ENCODE measurements at places on chromosomes 4 and X. TPM values are rescaled to one million over a fixed set of nuclear protein-coding genes. Genes with fewer than 3 reads are reported as not detected.

Gene DGKK
- total RNA-seq, result not detected

Gene PABPC5
- total RNA-seq, result not detected

DNA sequence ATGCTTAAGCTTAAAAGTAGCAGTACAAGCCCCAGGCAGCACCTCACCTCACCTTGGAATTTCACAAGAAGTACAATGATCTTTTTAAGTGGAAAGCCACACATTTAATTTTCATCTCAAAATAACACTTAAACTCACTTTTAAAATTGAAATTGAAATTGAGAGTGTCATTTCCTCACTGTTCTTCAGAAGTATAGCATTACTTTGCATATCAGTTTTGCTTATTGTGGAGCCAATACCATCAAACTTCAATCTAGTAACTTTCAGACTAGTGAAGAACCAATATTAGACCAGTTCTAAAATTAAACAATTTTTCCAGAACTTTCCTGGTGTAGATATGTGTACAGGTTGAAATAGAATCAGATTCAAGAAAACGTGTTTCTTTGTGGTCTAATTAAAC is 242.4 kb downstream of the NDST4 start:
- no peak for DNase-seq

DNA sequence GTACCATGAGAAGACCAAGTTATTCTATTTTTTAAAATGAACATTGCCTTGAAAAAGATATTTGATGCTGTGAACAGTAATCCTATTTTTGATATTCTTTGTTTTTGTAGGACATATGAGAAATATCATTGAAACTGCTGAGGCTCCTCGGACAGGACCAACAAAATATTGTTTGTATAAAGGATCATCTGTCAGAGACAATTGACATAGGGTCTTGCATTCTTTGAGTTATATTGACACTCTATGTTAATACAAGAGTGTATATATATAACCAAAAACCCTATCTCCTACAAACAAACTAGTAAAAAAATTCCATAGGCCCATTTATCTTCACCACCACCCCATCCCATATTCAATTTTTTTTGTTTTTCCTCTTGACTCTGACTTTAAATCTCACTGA is 222.7 kb downstream of the DACH2 start:
- no peak for DNase-seq

DNA sequence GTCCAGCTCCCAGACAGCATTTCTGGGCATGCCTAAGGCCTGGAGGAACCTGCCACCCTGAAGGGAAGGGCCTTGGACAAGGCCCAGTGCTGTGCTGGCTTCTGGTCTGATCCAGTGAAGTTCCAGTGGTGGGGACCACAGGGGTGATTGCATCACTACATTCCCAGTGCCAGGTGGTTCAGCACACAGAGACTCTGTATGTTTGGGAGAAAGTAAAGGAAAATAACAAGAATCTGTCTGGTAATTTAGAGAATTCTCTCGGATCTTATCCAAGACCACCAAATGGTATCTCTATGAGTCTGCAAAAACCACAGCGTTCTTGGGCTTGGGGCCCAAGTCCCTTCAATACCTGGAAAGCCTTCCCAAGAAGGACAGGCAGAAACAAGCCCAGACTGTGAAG is 131.8 kb upstream of the MAD2L1 start:
- DNase-seq, result no peak

- DNase-seq, result peak; percentile 29
Observed at GRCh38 chrX:57453901-57454300, 137.9 kb upstream of the ZXDB start.

DNA sequence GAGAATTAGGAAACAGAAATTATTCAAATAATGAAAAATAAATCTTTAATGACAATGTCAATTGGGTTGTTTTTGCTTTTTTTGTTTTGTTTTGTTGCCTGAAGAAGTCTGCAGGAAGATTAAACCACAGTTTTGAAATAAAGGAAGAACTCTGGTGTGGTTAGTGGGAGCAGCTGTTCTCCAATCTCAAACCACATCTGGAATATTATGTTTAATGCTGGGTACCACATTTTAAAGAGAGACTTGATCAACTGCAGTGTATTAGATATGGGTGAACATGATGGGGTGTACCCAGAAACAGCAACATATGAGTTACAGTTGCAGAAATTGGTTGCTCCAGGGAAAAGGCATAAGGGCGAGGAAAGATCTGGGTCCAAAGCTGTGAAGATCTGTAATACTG is 171.2 kb upstream of the RPL34 start:
- no peak for DNase-seq

Measured in CD8-positive, alpha-beta T cell (primary cell).